ENCODE measurements at places on chromosomes 13 and 19.

DNA sequence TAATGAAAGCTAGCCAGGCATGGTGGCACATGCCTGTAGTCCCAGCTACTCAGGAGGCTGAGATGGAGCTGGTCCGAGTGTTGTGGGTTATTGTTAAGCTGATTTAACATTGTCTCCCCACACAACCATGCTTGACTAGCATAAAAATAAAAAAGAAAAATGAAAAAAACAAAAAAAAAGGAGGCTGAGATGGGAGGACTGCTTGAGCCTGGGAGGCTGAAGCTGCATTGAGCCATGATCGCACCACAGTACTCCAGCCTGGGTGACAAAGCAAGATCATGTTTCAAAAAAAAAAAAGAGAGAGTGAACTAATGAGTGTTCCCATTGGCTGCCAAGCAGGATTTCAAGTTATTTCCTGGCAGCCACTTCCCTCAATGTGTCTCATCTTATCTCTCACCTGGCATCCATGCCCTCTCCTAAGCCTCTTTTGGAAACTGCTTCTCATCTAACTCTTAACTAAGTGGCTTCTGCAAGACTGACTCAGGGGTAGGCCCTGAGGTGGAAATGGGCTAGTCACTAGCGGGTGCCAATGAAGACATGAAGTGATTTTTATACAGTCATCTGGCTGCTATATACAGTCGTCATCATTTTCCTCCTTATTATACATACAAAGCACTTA lies 4.9 kb downstream of the THAP8 start:
- no peak for DNase-seq

DNA sequence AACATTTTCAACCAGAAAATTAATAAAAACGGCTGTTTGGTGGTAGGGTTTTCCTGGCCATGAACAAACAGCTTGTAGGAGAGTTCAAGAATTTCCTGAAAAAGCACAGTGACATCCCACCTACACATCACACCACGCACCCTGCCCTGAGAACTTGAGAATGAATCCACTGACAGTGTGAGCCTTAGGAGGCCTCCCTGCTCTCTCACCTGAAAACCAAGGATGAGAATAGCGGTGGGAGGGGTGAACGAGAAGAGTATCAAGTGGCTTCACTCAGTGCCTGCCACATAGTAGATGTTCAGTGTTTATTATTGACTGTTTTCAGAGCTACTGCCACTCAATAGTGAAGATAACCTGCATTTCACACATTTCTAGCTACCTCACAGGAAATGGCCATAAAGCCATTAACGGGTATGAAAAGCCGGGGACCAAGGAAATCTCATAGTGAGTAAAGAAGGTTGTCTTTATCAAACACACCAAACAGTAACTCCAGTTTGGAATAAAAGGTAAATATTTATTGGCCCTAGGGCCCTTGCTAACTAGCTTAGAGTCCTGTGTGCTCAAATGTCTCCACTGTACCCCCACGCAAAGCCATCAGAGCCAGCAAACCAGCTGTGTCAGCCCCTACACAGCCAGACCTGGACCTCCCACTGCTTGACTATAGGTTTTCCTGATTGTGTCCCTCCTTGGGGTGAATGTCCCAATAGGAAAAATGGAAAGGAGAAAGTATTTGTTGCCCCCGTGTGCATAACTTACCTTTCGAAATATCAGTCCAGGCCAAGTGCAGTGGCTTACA lies 40.6 kb downstream of the TPT1 start:
- DNase-seq = no peak

DNA sequence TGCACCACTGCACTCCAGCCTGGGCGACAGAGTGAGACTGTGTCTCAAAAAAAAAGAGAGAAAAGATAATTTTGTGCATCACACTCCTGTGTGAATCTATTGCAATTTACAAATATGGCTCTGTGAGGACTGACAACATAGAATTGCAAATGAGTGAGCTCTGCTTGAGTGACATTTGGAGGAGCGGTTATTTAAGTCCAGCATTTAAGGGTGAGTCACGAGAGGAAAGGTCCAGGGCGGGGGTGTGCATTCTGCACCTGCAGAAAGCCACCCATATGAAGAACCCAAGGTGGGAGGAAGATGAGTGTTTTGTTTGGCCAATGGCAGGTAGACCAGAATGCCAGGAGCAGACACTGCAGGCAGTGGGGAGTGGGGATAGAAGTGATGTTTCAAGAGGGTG lies 58.5 kb downstream of the DGKH start:
- no peak for DNase-seq

- no peak for DNase-seq
These were observed 120.9 kb downstream of the ZDHHC20 start for GRCh38 chr13:21338156-21338555.

- no peak for DNase-seq
These were observed 17.4 kb upstream of the C13orf46 start for GRCh38 chr13:113991191-113991669.

DNA sequence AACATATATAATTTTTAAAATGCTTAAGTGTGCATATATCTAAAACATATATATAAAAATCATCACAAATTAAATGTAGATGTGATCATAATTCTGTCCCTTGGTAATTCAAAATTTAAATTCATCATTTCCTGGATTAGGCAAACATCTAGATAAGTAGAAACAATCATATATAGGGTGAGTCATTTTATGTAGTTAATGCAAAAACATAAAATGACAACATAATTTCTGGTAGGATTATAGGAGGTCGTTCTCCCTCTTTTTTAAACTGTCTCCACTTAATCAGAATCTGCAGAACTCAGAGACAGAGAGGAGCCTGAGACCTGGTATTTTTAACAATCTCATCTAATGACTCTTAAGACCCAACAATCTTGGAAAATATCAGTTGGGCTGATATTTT lies 333.4 kb downstream of the KCTD12 start:
- DNase-seq = no peak

DNA sequence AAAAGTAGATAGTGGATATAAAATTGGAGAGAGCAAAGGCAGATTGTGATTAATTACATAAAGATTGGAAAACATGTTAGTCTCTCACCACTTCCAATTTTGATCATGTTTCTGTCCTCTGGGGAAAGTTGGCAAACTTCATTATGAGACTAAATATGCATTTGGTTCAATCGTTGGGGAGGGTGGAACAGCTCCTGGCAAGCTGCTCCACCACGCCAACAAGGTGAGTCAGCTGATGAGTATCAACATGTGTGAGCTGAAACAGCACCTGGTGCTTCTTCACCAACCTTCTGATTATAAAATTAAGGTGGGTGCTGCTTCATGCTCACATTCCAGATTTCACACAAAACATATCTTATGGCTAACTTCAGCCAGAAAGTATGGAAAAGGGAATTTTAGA lies 1784.6 kb downstream of the SLITRK5 start:
- no peak for DNase-seq

DNA sequence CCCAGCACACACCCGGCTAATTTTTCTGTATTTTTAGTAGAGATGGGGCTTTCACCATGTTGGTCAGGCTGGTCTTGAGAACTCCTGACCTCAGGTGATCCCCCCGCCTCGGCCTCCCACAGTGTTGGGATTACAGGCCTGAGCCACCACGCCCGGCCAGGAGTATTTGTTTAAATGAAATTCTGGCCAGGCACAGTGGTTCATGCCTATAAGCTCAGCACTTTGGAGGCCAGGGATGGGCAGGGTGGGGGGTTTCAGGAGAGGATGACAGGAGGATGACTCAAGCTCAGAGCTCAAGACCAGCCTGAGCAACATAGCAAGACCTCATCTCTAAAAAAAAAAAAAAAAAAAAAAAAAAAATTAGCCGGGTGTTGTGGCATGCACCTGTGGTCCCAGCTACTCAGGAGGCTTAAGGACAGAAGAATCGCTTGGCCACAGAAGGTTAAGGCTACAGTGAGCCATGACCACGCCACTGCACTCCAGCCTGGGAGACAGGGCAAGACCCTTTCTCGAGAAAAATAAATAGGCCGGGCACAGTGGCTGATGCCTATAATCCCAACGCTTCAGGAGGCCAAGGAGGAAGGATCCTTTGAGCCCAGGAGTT lies 8.2 kb upstream of the DHDH start:
- DNase-seq = no peak

- DNase-seq = no peak
These were observed 435 bp downstream of the KLK11 start for GRCh38 chr19:51025809-51026553.

DNA sequence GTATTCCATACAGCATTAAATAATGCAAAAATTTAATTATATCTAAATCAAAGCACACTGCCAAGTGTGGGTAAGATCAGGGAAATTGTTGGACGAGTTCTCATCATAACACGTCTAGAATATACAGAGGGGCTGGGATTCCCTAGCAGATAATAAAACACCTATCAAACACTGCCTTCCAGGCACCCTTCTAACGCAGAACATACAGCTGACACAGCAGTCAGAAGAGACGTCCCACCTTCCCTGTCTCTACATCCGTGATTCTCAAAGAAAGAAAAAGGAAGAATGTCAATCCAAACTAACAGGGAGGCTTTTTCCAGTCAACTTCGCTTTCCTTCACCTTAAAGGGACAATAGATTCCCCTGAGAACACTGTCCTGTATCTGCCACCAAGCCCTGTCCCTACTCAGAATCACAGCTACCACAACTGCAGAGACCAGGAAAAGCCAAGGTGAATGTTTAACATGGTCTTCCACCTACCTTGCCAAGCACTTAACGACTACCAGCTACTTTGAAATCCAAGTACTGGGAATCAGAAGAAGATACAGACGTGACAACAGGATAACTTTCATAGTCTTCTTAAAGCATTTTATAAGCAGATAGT lies 38.5 kb downstream of the TBC1D4 start:
- no peak for DNase-seq

GRCh38 chr13:48950501-48950875 lies 25.2 kb upstream of the FNDC3A start:
- DNase-seq = no peak

GRCh38 chr19:18441804-18442788 lies 4.2 kb upstream of the ISYNA1 start:
- DNase-seq = no peak

- no peak for DNase-seq
These were observed 2.3 kb downstream of the ZNF780A start for GRCh38 chr19:40088299-40089047.

GRCh38 chr13:107124730-107125129 lies 556.8 kb upstream of the ARGLU1 start:
- DNase-seq = no peak

DNA sequence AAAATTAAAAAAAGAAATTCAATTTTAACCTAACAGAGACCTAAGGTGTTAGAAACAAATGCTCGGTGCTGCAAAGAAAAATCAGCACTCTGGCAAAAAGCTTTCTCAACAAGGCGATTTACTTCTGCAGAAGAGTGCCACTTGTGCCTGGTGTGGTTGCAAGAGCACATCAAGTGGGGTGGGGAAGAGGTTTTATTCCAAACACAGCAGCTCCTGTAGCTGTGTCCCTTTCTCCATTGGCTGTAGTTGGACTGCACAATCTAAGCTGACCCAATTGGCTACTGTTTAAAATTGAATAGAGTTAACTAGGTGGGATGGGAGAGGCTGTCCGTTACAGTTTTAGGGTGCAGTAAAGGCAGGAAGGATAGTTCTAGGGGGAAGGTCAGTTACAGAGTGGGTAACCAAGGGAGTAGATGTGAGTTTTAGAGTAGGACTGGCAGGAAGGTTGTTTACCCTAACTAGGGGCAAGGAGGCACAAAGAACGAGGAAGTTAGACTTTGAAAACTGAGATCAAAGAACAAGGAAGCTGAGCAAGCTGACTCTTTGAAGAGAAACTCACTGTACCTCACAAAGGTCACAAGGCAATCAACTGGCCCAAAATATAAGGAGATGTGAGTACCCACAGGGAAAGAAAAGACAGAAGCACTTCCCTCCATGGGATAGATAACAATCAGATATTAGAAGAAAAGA lies 145.7 kb downstream of the LIG4 start:
- peak; percentile 71 for DNase-seq

- DNase-seq = no peak
These were observed 2.3 kb upstream of the CD320 start for GRCh38 chr19:8310342-8311055.

- no peak for DNase-seq
These were observed 36.3 kb downstream of the COL4A2 start for GRCh38 chr13:110343241-110343865.

- no peak for DNase-seq
These were observed 46.4 kb downstream of the PEX11G start for GRCh38 chr19:7442423-7442822.

DNA sequence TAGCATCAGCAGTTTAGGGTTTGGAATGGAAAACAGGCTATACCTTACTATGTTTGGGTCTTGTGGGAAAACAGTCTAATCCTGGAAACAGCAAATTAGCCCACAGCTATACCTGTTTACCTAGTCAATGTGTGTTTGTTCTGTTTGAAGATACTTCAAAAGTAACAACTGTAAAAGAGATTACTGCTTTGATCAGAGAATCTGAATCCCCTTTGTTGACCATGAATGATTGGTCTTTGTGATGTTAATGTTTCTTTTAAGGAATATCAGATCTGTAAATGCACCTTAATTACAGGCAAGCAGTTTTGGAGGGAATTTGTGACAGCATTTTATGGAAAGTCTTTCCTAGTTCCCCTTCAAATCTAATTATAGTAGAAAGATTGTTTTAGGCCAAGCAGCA lies 20.7 kb upstream of the KLF5 start:
- no peak for DNase-seq

DNA sequence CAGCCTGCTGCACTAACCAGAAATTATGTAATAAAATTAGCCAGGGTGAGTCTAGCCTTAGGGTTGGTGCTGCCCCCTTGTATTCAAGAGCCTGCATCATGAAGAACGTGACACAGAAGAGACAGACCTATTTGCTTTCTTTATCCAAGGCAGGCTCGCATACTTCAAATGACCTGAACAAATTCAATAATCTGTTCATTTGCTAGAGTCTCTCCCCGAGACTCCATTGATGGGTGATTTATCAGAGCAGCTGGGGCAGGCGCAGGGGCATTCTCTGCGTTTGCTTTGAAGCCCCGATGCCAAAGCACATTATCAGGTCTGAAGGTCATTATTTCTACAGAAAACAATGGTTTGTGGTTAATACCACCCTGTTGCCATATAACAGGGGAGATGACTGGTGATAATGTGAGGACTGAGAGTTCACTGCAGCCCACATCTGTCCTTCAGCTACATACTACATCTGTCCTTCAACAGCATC lies 520.3 kb downstream of the DIAPH3 start:
- no peak for DNase-seq

- DNase-seq = no peak
These were observed 439.5 kb downstream of the FGF9 start for GRCh38 chr13:22110368-22110767.

GRCh38 chr13:30355384-30355699 lies 48.0 kb upstream of the KATNAL1 start:
- peak; percentile 54 for DNase-seq

GRCh38 chr13:82675024-82675423 lies 1207.2 kb downstream of the SLITRK1 start:
- DNase-seq = no peak

DNA sequence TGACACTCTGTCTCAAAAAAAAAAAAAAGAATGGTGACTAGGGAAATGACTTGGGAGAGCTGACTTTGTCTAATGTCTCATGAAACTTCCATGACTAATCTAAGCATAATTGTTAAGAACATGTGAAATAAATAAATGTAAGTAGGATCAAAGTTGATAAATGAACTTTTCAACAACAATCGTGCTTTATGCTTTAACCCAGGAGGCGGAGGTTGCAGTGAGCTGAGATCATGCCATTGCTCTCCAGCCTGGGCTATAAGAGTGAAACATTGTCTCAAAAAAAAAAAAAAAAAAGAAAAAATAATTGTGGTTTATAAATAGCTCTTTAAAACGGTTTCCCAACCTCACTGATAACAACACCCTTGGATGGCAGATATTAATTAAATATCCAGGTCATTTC lies 12.9 kb upstream of the AKT2 start:
- no peak for DNase-seq

All from upper lobe of left lung (tissue), 6 donors.